ENCODE measurements at places on chromosomes 7 and 10.

- DNase-seq = no peak
These were observed 573.0 kb upstream of the IGFBP3 start for GRCh38 chr7:46494028-46494427.

GRCh38 chr10:2882628-2883027, 184.7 kb upstream of the PFKP start:
- no peak for DNase-seq

DNA sequence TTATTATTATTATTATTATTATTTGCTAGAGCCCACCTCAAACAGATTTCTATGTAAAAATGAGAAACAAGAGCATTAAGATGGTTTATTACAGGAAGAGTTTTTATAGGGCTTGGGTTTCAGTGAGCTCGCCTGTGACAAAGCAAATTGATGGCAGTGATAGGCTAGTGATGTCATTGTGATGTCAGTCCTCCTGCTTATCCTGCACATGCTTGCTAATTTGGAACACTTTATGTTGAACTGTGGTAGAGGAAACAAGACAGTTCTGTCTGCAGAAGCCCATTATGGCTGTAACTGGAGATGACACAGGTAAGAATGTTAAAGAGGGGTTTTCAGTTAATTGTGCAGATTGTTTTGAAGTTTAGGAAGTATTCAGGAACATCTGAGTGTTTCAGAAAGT, 68.3 kb downstream of the CREM start:
- DNase-seq = no peak

GRCh38 chr7:39695852-39696586, 72.6 kb downstream of the RALA start:
- no peak for DNase-seq

GRCh38 chr10:131747791-131748190, 153.0 kb upstream of the PPP2R2D start:
- DNase-seq = no peak

DNA sequence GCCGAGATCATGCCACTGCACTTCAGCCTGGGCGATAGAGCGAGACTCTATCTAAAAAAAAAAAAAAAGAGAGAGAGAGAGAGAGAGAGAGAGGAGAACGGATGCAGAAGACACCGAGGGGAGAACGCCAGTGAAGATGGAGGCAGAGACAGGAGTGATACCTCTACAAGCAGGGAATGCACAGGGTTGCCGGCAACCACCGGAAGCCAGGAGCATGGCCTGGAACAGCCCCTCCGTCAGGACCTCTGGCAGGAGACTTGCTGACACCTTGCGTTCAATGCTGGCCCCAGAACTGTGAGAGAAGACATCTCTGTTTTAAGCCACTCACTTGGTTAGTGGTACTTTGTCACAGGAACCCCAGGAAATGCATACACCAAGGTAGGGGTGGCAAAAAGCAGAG, 38.1 kb upstream of the DUSP5 start:
- DNase-seq = no peak

GRCh38 chr7:50730446-50731400, 52.0 kb downstream of the GRB10 start:
- no peak for DNase-seq

DNA sequence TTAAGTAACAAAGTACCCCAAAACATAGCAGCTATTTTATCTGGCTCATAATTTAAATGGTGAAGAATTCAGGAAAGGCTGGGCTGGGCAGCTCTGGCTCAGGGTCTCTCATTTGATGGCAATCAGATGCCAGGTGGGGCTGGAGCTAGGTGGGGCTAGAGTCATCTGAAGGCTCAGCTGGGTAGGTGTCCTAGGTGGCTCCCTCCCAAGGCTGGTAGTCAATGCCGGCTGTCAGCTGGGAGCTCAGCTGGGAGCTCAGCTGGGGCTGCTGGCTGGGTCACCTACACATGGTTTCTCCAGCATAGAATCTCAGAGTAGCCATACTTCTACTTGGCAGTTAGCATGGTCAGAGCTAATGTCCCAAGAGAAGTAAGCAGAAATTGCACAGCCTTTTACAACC, 34.1 kb downstream of the OSBPL3 start:
- DNase-seq = no peak

- no peak for DNase-seq
These were observed 955.0 kb downstream of the GATA3 start for GRCh38 chr10:9009505-9009904.

- DNase-seq = no peak
These were observed 121.3 kb upstream of the ODAD2 start for GRCh38 chr10:28120043-28120749.

DNA sequence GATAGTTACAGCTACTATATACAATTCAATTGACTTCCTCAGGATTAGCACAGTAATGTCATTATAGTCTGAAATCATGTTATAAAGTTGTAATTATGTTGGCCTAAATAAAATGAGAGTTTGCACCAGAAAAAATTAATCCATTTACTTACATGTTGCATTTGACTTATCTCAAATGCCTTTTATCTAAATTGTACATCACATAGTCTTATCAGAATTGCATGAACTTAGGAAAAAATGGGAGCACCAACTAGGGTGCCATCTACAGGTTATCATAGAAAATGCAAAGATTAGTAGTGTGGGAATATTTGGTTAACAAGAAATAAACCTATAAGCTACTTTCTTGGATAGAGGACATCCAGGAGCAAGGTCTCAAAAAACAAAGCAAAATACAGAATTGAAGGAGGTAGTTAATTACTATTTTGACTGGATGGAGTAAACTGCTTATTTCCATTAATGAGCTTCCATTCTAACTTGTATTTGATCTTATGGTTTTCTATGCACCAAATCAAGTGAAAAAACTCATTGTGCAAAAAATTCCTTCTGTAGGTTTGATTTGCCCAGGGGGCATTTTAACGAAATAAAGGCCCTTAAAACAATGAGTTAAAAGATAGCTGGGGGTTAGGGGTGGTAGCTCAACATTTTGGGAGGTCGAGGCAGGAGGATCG, 60.0 kb upstream of the ORC5 start:
- DNase-seq = no peak

DNA sequence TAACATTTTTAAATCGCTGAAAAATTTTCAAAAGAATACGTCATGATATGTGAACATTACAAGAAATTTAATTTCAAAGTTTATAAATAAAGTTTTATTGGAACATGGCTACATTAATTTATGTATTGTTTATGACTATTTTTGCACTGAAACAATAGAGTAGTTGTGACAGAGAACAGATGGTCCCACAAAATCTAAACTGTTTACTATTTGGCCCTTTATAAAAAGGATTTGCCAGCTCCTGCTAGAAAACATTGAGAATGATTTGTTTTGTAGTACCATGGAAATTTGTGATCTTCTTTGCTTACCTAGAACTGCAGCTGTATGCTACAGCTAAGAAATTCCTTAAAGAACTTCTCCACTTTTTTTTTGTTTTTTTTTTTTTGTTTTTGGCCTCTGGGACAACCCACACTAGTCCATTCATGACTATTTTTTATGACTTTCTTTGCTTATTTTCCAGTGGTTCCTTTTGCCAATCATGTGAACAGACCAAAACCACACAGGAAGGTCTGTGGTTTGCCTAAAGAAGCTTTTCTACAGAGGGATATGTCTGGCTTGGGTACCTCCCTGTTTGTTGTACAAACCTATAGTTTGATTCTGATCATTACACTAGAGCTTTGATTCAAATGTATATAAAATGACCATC, 55.7 kb downstream of the ST7 start:
- DNase-seq = no peak

- no peak for DNase-seq
These were observed 31.8 kb upstream of the STEAP4 start for GRCh38 chr7:88338503-88338902.

DNA sequence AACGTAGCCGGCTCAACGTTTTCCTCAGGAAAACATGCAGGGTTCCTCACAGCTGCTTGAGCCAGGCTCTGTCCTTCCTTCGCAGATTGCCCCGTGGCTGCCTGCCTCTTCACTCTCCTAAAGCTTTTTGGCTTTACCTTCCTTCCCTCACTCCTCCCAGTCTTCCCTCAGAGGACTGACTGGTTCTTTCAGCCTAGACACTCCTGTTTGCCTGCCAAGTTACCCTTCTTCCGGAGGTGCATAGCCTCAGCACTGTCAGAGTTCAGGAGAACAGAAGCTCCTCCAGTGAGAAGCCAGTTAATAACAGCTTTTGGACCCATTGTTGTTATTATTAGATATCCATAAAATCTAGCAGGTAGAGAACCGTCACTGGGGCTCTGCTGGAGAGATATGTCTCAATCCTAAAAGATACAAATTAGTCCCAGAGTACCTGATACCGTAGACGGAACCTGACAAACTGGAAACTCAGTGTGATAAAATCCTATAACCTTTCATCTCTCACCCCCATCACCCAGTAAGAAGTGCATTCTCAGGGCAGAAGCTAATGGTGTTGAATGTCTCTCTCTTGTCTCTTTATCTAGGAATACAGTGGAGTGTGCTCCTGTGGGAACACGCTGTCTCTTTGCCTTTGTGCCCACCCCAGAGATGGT, 79.6 kb downstream of the SND1 start:
- DNase-seq = no peak

DNA sequence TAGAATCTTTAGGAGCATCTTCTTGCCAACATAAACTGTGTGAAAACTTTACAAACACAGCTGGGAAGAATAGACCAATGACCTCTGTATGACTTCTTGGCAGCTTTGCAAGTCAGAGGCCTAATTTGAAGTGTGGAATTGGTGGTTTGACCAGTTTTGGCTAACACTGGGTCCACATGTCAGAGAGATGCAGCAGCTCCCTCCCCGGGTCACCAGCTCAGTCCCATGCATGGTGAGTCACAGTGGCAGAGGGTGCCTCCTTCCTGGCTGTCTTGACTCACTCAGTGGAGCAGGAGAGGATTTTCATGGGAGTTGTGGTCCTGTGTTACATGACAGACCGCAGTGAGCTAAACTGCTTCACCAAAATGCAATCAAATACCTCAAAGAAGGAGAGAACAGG, 8.2 kb upstream of the STARD3NL start:
- DNase-seq = no peak

DNA sequence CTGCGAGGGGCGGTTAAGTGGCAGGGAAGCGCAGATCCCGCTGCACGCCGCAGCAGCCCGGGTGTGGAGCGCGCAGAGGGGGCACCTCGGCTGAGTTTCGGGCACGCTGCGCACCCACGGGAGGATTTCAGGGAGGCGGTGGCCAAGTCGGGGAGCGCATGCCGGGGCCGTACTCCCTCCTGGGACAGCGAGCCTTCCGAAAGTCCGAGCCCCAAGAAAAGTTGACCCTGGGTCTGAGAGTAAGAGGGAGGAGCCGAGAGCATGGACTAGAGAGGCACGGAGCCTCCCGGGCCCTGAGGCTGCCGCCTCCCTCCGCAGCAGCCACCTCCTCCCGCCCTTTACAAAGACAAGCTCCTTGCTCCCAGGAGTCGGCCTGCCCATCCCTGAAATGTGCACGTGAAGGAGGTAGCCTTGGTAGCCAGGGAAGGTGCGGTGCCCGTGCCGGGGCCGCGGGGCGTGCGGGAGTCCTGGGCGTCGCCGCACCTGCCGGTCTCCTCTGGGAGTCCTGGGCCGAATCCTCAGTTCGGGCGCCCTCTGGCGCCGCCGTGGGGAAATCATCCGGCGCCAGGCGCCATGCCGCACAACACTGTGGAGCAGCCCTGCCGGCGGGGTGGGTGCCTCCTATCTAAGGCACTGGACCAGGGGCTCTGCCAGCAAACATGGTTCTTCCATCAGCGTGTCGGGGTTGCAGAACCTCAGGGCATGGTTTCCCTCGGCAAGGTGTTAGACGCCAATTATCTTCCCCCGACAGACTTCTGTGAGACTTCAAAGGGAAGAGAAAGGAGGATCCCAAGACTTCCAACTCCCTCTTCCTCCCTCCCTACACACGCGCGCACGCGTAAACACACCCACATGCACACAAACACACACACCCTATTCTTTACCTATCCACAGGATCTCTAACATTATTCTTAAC, 104.0 kb downstream of the TRIL start:
- DNase-seq = peak; percentile 19

DNA sequence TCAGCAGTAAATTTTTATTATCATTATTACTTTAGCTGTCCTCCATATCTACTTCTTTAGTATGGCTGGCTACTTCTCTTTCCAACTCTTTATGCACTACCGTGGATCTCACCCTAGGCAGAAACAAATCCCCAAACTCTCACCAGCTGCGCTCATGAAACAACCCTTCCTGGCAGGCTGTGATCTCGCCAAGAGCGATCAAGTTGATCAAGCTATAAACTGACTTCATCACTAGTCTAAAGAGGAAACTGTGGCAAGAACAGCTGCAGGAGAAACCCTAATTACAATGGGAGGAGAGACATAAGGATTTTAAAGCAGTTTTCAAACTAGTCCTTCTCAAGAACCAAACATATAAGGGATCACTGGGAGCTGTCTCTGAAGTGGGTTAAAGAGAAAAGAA, 160.5 kb upstream of the PRSS58 start:
- no peak for DNase-seq

- DNase-seq = no peak
These were observed 49.7 kb downstream of the BZW2 start for GRCh38 chr7:16695621-16696237.

DNA sequence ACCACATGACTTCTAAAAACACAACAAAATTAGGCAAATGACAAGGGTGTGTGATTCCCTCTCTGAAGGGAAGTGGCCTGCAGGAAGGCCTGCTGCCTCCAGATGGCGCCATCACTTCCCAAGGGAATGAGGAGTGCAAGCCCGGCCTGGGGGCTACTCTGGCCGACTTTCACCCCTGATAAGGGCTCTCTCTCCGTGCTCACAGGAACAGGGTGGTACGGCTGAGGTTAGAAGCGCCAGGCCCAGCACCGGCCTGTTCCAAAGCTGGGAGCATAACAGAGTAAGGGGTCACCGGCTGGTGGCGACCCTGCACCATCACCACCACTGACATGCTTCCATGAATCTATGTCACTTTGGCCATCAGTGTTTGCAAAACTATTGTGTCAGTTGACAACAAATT, 13.1 kb downstream of the RBP3 start:
- no peak for DNase-seq

GRCh38 chr7:90825779-90826178, 229.7 kb downstream of the CDK14 start:
- DNase-seq = no peak

DNA sequence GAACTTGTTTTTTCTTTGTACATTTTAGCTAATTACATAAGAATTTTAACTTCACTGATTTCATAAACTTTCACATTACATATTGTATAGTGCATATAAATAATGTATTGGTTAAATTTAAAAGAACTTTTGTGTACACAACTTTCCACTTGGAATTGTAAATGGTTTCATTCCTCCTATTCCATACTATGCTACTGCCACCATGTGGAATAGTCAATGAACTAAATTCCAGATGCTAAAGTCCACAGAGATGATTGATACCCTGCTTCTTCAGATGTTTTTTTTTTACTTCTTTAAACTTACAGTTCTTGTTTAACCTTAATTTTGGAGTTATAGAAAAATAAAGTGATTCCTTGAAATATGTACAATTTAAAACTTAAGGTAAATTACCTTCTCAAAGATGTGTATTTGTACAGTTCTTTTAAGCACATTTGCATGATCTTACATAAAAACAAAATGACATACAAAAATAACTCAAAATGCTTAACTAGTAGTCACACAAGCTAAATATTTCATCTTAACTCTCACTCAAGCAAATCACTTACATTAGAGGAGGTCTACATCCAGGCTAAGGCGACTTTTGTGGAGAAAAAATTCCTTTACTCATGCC, 247.6 kb upstream of the HGF start:
- DNase-seq = no peak
